Upper lobe of left lung (tissue), 6 donors: ENCODE measurements at places on chromosomes 7 and 10. TPM values are rescaled to one million over a fixed set of nuclear protein-coding genes. Genes with fewer than 3 reads are reported as not detected.

Gene PALD1
- total RNA-seq, result 25.4 TPM

Gene LIPF
- not detected for total RNA-seq

Gene POM121
- total RNA-seq, result 25.6 TPM

- DNase-seq, result no peak
These were observed 187.0 kb downstream of the PCDH15 start for GRCh38 chr10:54614072-54614471.

DNA sequence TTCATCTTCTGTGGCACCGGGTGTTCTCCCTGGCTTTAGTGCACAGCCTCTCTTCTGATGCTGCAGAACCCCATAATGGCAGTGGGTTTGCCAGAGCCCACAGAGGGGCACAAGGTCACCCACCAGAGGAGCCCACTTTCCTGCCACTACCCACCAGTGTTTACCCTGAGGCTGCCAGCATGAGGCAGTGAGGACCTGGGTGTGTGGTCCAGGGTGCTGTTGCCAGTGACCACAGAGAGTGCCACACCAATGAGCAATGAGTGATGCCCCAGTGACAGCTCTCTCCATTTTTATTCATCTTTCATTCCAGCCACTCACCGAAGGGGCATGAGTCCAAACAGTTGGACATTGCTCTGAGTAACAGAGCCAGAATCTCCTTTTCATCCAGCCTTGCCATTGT, 34.8 kb downstream of the MTURN start:
- no peak for DNase-seq

Gene HMX3
- not detected for total RNA-seq

DNA sequence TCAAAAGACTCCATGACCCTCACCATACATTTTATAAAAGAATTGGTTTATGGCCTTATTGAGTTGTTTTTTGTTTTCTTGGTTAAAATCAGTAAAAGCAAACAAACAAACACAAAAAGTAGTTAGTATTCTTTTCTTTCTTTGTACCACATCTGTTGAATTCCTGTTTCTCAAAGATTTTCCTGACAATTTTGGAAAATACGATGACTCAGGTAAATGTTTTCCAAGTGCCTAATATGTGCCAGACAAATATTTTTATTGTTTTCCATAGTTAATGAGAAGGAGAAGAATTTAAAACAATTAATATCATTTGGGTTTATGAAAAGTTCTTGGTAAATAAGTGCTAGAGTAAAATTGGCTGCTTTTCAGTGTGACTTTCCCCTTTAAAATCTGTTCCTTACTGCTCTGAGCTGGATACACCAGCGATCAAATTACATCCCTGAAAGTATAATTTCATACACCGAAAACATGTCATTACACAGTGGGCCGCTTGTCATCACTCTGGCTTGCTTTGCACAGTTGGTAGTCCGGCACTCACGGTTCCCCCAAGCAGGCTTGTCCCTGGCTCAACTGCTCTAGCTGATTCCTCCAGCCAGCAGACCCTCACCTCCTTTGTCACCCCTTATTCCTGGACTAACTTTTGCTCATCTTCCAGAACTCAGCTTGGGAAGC, 80.5 kb downstream of the TBXAS1 start:
- no peak for DNase-seq

Gene CC2D2B
- 4.9 TPM for total RNA-seq

Gene IGFBP3
- total RNA-seq, result 23.1 TPM

DNA sequence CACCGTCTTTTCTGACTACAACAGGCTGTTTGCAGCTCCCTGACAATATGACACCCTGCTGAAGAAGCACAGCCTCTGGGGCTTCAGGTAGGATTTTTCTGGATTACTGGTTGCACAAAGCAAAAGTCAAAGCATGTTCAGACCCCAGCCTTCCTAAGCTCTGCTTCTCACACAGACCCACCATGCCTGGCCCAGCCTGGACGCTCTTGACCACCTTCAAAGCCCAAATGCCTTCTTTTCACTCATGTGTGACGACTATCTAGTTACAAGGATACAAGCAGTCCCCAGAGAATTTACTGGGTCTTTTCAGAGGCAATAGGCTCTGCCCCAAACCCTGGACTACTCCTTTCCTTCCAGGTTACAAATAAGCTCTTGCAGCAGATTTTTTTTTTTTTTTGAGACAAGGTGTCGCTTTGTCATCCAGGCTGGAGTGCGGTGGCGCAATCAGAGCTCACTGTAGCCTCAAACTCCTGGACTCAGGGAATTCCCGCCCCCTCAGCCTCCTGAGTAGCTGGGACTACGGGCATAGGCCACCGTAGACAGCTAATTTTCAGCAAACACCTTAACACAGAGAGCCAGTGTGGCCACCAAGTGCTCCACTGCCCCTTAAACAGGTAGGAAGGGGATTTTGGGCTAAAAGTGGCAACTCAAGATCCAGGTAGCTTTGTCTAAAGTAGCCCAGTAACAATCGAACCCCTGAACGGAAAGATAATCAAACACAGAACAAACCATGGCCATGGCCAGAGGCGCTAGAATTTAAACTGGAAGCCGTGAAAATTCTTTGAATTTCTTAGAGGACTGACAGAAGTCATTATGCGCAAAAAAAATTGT, 16.2 kb downstream of the SVIL start:
- peak; percentile 94 for DNase-seq

DNA sequence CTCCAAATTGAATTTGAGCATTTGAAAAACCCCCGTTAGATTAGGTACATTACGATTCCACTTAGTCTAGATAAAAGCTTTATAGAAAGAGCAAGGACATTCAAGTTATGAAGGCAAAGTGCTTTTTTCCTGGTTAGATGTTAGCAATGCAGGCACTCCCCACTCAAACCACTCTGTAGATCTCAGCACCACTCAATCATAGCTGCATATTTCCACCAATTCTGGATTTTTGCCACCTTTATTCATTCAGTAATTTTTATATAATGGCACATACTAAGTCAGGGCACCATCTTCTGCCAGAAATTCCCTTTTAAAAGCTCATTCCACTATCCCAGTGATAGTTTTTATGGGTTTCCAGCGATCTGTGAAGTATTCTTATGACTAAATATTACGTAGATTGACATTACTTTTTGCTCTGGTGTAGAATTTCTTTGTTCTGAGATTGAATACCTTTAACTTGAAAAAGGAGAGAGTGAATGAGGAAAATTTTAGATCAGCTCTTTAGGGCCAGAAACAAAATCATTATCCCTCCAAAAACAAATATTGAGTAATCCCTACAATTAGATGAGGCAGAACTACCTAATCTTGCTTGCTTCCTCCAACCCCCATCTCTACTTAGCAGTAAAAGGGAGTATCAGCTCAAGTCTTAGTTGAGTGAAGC, 51.6 kb downstream of the RNLS start:
- no peak for DNase-seq

DNA sequence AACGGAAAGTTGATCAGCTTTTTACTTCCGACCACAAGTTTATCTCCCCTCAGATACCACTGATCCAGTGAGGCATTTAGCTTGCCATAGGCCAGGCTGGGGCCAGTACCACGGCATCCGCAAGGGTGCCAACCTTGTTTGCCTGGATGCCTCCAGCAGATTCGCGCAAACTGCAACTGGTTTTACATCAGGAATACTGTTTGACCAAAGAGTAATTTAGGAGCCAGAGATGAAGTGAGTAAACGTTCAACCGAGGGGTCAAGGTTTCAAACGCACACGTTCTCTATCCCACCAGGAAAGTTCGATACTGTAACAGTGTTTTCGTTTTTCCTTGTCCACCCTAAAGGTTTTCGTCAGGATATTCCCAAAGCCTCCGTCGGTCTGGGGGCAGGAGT, 266 bp upstream of the MDFIC start:
- no peak for DNase-seq

GRCh38 chr7:42311195-42311594, 74.2 kb upstream of the GLI3 start:
- DNase-seq, result no peak

Gene COL17A1
- total RNA-seq, result 1.8 TPM

DNA sequence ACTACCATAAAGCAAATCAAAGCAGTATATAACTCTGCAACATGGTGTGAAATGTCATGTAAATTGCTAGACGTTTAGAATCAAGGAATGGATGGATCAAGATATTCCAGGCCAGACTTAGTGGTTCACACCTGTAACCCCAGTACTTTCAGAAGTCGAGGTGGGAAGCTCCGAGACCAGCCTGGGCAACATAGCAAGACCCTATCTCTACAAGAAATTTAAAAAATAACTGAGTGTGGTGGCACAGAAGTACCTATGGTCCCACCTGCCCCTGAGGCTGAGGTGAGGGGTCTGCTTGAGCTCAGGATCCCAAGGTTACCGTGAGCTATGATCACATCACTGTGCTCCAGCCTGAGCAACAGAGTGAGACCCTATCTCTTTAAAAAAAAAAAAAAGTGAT, 2.8 kb upstream of the EZH2 start:
- DNase-seq, result no peak

GRCh38 chr10:13632884-13633440, 46.2 kb downstream of the PRPF18 start:
- no peak for DNase-seq

Gene GIMAP6
- total RNA-seq, result 24.7 TPM

DNA sequence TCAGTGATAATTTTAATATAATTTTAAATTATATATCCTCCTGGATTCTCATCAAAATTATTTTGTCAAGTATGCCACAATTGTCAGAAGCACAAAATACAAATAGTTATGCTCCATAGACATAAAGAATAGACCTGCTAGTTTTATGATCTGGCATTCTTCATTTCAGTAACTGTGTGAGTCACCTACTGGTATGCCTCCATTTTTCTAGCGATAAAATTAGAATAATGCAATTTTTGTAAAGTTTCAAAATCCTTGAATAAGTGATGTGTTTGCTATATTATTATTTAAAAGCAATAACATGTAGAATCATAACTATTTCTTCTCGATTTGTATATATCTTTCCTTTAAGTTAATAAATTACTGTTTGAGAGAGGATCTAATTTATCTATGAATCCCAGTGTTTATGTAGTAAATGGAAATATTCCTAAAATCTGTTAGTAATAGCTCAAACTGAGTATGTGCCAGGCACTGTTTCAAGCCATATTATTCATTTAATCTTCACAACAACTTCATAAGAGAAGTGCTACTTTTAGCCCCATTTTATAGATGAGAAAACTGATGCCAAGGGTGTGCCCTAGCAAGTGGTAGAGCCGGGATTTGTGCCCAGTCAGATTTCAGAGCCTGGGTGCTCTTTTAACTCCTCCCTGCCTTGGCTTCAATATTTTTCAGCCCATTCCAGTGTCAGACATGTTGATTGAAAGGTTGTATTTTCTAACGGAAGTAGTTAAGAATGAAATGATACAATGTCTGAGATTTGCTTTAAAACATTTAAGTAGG, 38.4 kb downstream of the NET1 start:
- no peak for DNase-seq

Gene LRRD1
- total RNA-seq, result not detected

DNA sequence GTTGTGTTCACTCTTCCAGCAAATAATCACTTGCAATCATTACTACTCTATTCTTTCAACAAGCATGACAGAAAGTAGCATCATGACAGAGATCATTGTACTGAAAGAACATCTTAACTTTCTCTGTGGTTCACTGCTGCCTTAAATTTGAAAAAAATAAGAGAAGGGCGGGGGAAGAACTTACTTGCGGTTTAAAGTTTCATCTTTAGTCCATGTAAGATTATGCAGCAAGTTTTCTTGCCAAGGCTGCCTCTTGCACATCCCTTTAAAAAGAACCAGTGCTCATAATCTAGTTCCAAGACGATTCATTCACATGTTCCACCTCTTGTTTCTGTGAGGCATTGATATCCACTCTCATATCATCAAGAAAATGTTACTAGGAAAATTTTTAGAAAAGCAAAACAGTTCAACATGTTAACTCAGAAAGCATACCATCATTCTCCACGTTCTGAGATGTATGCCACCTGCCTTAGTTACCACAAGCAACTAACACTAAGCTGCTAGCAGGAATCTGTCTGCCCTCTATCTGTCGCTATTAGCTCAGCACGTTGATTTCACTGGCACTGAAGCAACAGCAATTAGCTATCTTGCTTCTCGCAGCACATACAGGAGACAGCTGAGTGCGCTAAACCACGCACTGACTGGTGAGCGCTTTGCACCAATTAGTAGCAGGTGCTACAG, at the start of gene PCDH15:
Gene PCDH15 (minus strand): TSS at position 491 of the 681 bp plus-strand sequence. CDS start 136,969 bp downstream, outside the sequence.
- DNase-seq, result no peak

Gene OPN4
- not detected for total RNA-seq

GRCh38 chr10:132377326-132377725, 19.7 kb upstream of the PWWP2B start:
- peak; percentile 20 for DNase-seq

Gene FAM25G
- total RNA-seq, result not detected

GRCh38 chr10:118732245-118733165, 22.3 kb downstream of the CACUL1 start:
- DNase-seq, result no peak

DNA sequence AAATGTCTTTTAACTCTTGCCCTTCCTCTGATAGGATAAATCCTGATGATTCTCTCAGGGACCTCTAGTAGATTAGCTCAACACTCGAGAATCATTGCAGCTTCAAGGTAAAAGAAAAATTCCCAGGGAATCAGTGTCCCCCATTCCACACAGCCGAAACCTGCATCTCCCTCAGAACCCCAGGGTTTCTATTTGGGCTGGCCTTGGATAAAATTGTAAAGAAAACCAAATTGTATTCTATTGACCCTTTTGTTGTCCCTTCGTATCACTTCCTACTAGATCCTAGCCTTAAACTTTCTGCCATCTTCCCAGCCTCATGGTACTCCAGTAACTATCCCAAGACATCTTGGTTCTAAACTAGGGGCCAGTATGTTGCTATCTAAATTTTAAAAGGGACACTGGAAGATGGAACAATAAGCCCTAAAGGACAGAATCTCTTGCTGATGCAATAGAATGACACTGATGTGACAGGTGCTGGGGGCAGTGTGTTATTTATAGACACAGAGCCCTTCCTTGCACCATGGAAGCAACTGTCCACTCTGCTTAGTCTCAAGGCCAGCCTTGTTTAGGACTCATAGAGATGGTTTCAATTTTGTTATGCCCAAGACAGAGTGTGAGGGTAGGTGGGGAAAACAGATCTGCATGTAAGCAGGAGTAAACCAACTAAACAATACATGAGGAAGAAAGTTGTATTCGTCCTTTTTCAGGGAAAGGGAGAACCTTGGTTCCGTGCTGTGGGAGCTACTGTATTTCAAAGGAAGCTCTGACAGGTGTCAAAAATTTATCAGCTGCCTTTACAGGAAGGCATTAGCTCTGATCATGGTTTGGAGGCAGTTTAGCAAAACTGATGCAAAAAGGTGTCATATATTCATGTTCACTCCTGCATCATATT, 7.6 kb downstream of the ASB15 start:
- DNase-seq, result no peak

- DNase-seq, result no peak
These were observed 8.1 kb downstream of the STK17A start for GRCh38 chr7:43590862-43591557.

Gene OR9A4
- total RNA-seq, result not detected
